ENCODE measurements at places on chromosomes 3 and 15. TPM values are rescaled to one million over a fixed set of nuclear protein-coding genes. Genes with fewer than 3 reads are reported as not detected.
A peak's percentile ranks its signal among the peaks of the same experiment; 100 is the strongest.

GRCh38 chr15:48385031-48385830 lies 54.0 kb downstream of the DUT start:
- DNase-seq, result no peak

GRCh38 chr15:50137330-50137761 lies 18.3 kb upstream of the ATP8B4 start:
- DNase-seq, result peak; percentile 62

The TRAT1 gene
- not detected for total RNA-seq

GRCh38 chr15:56532721-56533460 lies 68.0 kb upstream of the MNS1 start:
- no peak for DNase-seq

- DNase-seq, result no peak
These were observed 7.2 kb downstream of the POLR2H start for GRCh38 chr3:184368586-184369183.

- no peak for DNase-seq
These were observed 7.9 kb downstream of the VGLL4 start for GRCh38 chr3:11635680-11636393.

DNA sequence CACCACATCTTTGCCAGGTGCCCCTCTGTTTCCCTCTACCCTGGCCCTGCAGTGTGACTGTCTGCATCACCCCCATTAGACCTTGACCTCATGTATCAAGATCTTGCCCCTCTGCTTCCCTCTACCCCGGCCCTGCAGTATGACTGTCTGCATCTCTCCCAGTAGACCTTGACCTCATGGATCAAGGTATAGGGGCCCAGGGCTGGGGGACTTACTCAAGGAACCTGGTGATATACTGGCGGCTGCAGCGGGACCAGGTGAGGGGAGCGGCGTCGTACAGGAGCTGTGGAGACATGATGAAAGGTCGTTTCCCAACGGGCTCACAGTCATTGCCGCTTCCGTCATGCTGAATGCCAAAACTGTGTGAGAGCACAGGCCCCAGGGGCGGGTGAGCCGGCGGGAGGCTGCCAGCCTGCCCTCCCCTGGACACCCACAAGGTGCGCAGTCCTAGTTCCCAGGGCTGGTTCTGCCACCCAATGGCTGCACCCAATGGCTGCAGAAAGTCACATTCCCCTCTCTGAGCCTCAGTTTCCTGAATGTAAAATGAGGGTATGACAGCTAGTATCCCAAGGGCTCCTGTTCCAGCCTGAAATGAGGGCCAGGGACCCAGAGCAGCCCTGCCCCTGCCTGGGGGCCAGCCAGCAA lies 23.1 kb downstream of the ADAMTS7 start:
- no peak for DNase-seq

The PLA1A gene
- total RNA-seq, result 0.16 TPM

The DAPK2 gene
- 0.34 TPM for total RNA-seq

DNA sequence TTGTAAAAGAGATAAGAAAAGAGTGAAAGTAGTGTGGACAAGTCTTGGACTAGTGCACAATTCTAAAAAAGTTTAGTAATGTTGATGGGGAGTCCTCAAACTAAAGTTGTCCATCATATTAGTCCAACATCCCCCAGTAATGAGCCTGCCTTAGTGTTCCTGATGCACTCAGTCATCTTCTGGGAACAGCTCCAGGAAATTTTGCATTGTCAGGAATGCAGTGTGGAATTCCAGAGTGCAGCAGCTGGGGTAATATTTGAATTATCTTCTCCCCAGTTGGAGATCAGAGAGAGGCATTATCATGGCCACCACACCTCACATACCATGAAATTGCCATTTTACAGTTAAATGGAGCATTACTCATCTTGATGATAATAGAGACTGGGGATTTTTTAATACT lies 528.8 kb upstream of the NAALADL2 start:
- DNase-seq, result peak; percentile 56

DNA sequence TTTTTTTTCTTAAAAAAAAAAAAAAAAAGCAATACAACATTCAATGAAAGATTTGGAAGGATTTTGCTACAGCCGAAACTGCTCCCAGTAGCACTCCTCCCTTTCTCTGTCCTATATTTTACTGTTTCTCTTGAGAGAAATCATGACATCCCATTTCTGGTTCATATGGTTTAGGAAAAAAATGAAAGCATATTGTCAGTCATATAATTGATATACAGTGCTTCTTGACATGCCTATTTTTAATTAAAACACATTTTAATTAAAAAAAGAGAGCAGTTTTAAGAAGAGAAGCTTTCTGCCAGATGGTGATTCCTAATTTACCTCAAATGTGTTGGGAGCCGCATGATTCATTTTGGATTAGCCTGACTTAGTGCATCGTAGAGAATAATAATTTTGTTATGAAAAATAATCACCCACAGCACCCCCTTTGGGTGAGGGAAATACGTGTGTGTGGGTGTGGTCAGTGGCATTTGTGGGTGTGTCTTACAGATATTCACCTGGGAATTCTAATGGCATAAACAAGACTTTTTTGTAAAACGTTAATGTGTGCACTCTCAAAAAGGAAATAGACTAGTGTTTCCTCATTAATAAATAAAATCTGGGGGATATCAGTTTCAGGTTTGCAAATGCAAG lies 544.5 kb downstream of the MFSD1 start:
- DNase-seq, result no peak

- DNase-seq, result no peak
These were observed 508.8 kb downstream of the DIPK2A start for GRCh38 chr3:144480416-144480919.

The SRGAP3 gene
- total RNA-seq, result 0.78 TPM

The GOLGA6D gene
- total RNA-seq, result not detected

GRCh38 chr15:66760097-66760967 lies 58.3 kb downstream of the SMAD6 start:
- no peak for DNase-seq

DNA sequence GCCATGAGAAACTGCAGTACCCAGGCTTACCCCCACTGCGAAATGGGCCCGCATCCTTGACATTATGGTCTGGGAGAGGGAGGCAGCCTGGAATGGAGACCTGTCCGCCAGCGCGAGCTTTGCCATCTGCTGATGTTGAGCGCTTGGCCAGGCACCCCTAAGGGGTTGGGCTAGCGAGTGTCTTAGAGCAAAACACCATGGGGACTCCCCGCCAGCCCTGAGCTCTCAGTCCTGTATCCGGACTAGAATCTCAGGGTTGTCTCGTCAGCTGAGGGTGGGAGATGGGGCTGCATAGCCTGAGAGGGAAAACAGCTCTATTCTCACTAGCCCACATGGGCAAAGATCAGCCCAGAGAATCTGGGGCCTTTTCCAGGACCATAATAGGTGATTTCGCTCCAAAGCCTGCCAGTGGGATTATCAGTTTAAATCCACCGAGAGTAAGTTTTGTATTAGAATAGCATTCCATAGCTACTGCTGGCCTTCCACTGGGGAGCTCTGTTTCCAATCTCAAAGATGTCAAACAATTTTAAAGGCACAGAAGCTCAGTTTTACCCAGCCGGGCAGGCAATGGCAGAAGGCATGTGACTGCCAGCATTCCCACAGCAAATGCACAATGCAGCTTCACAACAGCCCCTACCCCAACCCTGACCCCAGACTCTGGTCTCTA lies 167.5 kb upstream of the TPM1 start:
- DNase-seq, result no peak

GRCh38 chr3:115254492-115255196 lies 107.6 kb upstream of the ZBTB20 start:
- no peak for DNase-seq

DNA sequence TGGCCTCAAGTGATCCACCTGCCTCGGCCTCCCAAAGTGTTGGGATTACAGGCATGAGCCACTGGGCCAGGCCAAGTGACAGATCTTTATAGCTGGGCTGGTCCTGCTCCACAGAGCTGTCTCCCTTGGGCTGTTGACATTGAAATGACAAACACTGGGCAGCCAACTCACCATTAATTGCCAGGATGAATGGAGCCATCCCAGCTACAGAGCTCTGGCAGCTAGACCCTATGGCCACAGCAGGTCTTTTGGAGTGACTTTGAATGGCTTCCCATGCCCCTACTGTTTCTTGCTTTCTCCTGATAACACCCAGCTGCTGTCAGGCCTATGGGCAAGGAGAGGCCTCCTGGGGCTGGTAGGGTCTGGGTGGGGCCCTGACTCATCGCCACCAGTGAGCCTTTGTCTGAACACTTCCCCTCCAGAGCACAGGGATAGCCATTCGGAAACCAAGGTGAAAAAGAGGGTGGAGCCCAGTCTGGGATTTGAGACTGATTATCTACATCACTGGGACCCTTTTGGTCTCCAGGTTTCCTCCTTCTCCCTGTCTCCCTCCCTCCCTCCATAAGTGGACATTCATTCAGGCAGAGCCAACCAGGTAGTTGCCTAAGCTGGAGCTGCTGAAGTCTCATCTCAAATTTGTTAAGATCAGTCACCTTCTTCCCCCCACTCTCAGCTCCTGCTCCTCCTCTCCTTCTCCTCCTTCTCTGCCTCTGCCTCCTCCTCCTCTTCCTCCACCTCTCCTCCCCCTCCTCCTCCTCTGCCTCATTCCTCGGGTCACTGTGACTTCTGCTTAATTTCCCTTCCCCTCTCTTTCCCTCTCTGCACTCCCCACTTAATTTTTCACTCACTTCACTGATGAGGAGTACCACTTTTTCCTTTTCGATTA lies 34.0 kb downstream of the BHLHE40 start:
- peak; percentile 64 for DNase-seq

The GOLGA8M gene
- total RNA-seq, result 1.6 TPM

The LTK gene
- 0.31 TPM for total RNA-seq

GRCh38 chr3:102532901-102533300 lies 98.1 kb downstream of the ZPLD1 start:
- no peak for DNase-seq

The CCR8 gene
- total RNA-seq, result not detected

DNA sequence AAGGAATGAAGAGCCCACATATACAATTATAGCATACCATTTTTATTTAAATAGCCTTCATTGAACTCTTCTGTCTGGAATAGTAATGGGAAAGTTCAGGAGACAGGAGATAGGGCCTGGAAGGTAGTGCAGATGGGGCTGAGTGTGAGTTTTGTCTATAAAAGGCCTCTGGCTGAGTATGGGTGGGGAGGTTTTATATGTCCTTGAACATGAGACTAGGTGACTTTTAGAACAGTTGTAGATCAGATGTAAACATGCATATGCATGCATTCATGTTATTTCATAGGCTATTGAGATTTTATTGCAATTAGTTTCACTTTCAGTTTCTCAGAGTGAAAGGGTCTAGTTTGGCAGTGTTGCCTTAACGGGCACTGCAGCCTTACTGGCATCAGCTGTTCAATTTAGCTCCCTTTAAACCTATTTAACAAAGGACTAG lies 27.1 kb downstream of the CGGBP1 start:
- DNase-seq, result peak; percentile 26

DNA sequence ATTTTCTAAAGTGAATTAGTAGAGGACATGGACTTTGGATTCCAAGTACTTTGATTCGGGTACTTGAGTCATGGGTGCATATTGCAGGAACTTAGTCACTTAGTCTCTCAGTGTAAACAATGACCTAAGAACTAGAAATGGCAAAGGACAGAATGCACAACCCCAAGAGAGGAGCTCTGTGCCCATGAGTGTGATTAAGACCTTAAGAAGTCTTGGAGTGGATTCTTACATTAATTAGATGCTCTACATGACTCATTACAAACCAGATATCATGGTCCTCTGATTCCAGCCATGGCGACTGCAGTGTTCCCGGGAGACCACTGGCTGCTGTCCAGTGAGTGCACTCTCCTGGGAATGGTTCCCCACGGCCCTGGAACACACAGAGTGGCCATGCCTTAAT lies 251.5 kb downstream of the GABRG3 start:
- DNase-seq, result no peak

The TEX55 gene
- total RNA-seq, result not detected

The NDN gene
- total RNA-seq, result 41.2 TPM

GRCh38 chr3:187736418-187736871 lies 8.8 kb downstream of the BCL6 start:
- peak; percentile 61 for DNase-seq

The LRRC31 gene
- total RNA-seq, result not detected

- DNase-seq, result no peak
These were observed 33.1 kb downstream of the POLG start for GRCh38 chr15:89301304-89302089.

DNA sequence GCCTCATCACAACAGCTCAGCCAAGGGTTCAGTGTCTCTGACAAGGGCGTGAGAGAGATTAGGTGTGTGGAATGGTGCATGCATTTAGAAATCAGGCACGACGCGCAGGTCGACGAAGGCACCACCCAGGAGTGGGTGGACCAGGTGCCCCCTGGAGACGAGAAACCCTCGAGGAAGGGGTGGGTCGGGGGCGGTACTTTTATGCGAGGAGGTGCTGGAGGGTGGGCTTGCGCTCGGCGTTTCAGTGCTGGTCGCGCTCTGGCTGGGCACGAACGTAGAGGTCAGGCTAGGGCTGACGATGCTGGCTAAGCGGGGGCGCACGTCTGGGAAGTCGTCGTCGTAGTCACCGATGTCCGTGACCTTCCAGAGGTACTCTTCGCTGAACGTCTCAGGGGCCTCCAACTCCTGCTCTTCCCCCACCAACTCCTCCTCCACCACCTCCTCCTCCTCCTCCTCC lies 393 bp downstream of the ERICH6 start:
- peak; percentile 5 for DNase-seq

The SH3GL3 gene
- 0.60 TPM for total RNA-seq

The NAA50 gene
- 165 TPM for total RNA-seq

DNA sequence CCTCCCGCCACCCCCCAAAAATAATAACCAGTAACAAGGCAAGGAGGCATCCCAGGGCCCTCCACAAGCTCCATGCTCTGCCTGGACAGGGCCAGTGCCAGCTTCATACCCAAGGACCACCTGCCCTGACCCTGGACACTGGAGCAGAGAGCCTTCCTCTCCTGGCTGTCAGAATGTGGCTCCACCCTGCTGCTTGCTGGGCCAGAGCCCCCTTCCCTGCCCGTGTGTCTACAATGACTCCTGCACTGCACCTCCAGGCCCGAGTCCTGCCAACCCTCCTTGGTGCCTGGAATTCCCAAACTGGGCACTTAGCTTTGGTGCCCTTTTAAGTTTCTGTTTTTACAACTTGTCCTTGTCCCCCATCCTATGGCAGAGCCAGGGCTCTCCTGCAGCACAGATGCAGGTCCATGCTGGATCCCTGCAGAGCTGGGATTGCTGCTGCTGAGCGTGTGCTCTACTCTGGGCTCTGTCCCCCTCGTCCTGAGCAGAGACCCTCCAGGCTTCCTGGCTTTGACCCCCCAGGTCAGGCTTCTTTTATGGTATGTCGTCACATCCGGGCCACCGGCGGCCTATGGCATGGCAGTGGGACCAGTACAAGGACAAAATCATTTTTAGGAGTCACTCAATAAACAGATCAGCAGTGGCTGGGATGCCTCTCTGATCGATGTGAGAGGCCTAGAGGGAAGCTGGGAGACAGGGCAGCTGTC lies 11.4 kb upstream of the SNRPA1 start:
- no peak for DNase-seq

The RLBP1 gene
- 0.16 TPM for total RNA-seq

The CIB2 gene
- total RNA-seq, result 3.8 TPM

The DNAJA4 gene
- 0.09 TPM for total RNA-seq

- no peak for DNase-seq
These were observed 93.4 kb downstream of the CCNL1 start for GRCh38 chr3:157066335-157067098.

Measured in SJSA1 (cell line).